ENCODE measurements at places on chromosomes 1 and 21.
A peak's percentile ranks its signal among the peaks of the same experiment; 100 is the strongest.

- DNase-seq, result no peak
Observed at GRCh38 chr1:50123071-50123470, 14.4 kb downstream of the ELAVL4 start.

DNA sequence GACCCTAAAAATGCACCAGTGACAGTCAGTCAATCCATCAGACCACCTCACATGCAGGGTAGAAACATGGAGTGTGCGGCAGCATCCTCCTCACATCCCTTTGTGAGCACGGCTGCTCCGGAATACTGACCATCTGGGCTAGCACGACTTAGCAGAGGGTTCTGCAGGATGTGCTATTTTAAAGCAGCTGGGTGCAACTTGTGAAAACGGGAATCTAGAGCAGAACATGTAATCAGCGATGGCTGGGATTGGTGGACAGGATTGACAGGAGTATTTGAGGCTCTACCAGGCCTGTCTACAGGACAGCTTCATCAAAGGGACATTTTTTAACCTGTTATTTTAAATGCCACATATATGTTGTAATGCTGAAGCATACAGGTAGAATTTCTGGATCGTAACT lies 16.8 kb upstream of the PLEKHM2 start:
- no peak for DNase-seq

DNA sequence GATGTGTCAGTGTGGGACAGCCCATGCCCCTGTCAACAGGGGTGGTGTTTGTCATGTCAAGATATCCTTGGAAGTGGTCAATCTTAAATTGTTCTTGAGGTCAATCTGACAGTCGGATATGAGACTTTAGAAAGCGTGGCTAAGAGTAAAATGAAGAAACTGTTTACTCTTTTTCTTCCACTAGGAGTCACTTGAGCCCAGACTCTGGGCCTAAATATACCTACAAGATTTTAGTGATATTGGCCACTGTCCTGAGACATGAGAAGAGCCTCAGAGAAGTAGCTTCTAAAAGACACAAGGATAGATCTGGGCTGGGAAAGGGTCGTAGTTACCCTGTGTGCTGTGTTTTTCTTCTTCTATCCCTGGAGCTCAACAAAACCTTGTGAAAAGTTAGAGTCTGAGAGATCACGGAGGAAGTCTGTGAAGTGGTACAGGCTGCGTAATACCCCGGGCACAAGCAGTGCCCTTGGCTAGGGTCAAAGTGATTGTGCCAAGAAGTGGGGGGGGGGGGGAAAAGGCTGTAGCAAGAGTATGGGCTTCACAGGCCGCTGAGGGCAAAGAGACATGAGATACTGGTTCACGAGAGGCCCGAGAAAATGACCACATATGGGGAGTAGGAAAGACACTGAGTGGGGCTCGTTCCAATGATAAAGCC lies 355.2 kb upstream of the GREM2 start:
- DNase-seq, result peak; percentile 2

DNA sequence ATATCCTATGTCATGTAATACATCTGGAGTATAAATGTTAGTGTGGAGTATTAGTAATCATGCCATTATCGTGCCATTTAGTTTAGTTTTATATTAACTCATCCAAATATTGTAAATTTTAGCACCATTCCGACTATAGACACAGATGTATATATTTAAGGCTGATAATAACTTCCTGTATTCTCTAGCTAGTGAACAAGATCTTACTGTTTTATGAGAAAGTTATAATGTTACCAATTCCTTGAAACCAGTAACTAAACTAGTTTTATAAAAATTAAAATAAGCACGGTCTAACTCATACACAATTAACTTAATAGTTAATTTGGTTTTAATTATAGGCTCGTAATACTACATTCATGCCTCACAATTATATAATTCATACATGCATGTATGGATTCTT lies 808.6 kb downstream of the USP25 start:
- DNase-seq, result no peak

DNA sequence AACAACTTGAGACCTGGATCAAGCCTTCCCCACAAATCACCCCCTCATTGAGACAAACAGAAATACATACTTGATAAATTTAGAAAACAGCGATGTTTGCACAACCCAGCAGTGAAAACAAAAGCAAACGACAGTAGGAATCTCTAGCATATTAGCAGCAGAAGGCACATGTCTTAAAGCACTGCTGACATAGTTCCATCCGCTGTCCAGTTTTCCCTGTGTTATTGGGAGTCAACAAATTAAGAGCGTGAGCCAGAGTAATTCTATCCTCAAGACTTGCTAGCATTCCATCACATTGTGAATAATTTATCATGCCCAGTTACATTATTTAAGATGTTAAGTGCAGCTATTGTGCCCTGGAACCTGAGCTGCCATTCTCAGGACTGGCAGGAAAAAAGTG lies 55.3 kb downstream of the IGSF5 start:
- DNase-seq, result no peak

DNA sequence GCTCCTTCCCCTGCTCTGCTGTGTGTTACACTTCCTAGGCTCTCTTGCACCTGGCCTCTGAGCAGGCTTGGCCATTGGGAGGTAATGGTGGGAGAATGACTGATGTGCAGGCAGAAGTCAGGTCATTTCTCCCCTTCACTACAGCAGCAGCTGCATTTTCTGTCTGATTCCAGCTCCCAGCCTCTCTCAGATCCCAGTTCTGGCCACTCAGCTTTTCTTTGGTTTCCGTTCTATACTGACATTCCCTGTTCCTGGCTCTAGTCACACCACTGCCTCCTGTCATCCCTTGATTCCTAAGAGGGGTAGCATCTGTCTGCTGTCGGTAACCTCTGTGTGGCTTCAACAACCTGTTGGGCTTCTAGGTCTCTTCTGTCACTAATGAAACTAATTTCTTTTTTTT lies 127.7 kb upstream of the HOOK1 start:
- no peak for DNase-seq

GRCh38 chr1:201537891-201538611 lies 876 bp upstream of the NAV1 start:
- DNase-seq, result no peak

- no peak for DNase-seq
Observed at GRCh38 chr1:182674346-182675246, 9.8 kb downstream of the RGS8 start.

- DNase-seq, result no peak
Observed at GRCh38 chr1:54981466-54981865, 1.0 kb downstream of the TMEM61 start.

GRCh38 chr1:59279645-59280044 lies 17.2 kb upstream of the FGGY start:
- DNase-seq, result no peak

Data from H54 (cell line).